ENCODE measurements at places on chromosomes 12 and 14.

DNA sequence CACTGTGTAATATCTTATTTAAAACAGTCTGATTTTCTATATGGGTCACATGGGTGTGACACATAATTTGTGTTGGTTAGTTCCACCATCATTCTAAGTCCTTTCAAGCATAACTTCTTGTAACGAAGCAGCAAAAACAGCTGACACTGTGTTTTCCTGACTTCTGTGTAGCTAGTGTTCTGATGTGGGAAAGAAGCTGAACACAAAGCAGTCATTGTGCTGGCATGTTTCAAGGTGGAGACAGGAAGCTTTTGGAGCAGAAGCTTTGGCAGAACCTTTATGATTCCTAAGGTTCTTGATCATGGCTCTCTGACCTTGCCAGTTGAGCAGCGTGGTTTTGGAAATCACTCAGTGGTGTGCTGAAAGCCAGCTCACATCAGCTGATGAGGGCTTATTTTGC is 351.7 kb upstream of the MDGA2 start:
- H3K4me1 ChIP-seq, result no peaks in the 10 kb centered on the region
- no peaks in the 10 kb centered on the region for H3K27me3 ChIP-seq
- H3K27ac ChIP-seq, result no peak overlapping the region
- no peak overlapping the region for H3K4me3 ChIP-seq

DNA sequence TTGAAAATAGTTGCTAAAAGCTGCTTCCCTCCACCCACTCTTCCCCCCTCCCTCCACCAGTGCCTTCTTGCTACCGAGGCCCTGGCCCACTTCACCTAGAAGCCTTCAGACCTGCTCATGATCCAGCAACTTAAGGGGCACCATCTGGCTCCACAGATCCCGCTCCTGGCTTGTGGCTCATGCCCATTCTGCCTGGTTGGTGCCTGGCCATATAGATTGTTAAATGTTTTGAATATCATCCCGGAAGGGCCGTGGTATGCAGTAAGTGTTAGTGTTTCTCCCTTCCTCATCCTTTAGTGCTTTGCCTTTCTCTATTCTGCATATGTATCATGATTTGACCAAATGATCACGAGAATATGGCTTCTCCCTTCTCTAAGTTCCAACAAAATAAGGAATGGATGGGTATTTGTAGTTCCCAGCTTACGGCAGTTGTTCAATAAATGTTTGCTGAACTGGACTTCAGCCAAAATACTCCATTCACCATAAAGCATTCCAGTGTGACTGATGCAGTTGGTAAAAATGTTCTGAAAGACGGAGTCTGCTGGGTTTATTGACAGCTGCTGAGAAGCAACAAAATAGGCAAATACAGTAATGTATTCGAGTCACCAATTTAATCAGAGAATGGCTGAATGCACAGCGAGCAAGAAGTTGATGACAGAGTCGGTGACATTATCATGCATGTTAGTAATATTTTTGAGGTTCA is 30.7 kb downstream of the GRIP1 start:
- H3K36me3 ChIP-seq, result no peaks in the 10 kb centered on the region
- no peak overlapping the region for H3K4me3 ChIP-seq
- no peak overlapping the region for H3K27ac ChIP-seq
- no peaks in the 10 kb centered on the region for H3K4me1 ChIP-seq
- no peaks in the 10 kb centered on the region for H3K27me3 ChIP-seq

GRCh38 chr12:71602761-71603577 is 60.7 kb downstream of the ZFC3H1 start:
- no peak for DNase-seq
- H3K27me3 ChIP-seq, result no peaks in the 10 kb centered on the region
- H3K4me3 ChIP-seq, result no peak overlapping the region
- no peaks in the 10 kb centered on the region for H3K4me1 ChIP-seq
- no peaks in the 10 kb centered on the region for H3K36me3 ChIP-seq

DNA sequence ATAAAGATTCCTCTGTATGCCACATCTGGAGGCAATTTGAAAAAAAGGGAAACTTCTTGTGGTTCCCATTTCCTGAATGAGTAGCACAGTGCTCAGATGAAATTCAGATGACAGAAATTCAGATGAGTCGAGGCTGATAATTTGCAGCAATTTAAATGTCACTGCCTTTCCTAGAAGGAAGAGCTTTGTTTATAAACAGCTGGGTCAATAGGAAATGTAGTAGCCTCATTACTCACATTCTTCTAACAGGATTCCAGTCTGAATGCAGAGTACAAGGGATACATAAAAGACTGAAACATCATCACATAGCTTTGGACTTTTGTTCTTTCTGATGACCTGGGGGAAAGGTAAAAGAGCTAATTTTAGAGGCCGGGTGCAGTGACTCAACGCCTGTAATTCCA is 11.3 kb upstream of the DACT1 start:
- H3K4me1 ChIP-seq, result peaks cover 2% of the 10 kb centered on the region
- H3K27ac ChIP-seq, result no peak overlapping the region
- H3K27me3 ChIP-seq, result 0 out of 2 replicates have a peak, but pooled peaks cover 2% of the 10 kb centered on the region
- no peak overlapping the region for H3K4me3 ChIP-seq
- H3K36me3 ChIP-seq, result no peaks in the 10 kb centered on the region
- DNase-seq, result no peak

DNA sequence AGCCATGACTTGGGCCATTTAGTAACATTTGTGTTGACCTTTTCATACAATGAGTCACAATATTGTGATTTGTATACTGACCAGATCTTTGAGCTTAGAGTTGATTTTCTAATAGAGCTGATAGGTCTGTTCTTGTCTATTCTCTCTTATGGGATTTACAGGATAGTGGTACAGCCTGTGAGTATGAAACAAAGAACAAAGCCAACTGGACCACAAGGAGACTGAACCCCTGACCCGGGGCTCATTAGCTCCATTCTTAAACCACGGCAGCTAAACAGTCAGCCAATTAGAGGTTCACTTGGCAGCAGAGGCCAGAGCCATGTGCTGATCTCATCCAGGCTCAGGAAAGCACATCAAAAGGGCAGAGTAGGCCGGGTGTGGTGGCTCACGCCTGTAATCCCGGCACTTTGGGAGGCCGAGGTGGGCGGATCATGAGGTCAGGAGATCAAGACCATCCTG is 59.1 kb upstream of the GNPNAT1 start:
- no peaks in the 10 kb centered on the region for H3K27me3 ChIP-seq
- no peaks in the 10 kb centered on the region for H3K36me3 ChIP-seq
- H3K4me3 ChIP-seq, result no peak overlapping the region
- no peak overlapping the region for H3K27ac ChIP-seq
- DNase-seq, result no peak

DNA sequence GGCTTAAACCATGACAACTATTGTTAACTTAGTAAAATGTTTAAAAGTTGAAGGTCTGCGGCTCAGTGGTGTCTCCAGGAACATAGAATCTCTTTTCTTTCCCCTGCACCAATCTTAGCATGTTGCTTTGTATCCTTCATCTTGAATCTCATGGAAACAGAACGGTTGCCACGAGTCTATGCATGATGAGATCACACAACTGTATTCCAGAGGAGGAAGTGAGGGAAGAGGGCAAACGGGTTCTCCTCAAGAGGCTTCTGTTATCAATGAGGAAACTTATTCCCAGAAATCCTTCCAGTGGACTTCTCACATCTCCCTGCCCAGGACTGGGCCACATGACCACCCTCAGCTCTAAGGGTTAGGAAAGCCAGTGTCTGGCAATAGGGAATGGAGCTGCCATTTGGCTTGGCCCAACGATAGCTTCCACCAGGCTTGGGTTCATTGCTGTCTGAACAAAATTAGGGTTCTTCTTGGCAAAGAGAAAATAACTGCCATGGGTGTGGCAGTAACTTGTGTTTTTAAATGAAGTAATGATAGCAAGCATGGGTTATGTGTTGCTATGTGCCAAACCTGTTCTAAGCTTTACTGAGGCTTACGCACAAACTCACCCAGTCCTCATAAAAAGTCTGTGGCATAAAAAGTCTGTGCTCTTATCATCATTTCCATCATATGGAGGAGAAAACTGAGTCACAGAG is 17.4 kb downstream of the PLXNC1 start:
- no peak for DNase-seq
- no peak overlapping the region for H3K4me3 ChIP-seq
- no peaks in the 10 kb centered on the region for H3K36me3 ChIP-seq
- no peak overlapping the region for H3K27ac ChIP-seq

DNA sequence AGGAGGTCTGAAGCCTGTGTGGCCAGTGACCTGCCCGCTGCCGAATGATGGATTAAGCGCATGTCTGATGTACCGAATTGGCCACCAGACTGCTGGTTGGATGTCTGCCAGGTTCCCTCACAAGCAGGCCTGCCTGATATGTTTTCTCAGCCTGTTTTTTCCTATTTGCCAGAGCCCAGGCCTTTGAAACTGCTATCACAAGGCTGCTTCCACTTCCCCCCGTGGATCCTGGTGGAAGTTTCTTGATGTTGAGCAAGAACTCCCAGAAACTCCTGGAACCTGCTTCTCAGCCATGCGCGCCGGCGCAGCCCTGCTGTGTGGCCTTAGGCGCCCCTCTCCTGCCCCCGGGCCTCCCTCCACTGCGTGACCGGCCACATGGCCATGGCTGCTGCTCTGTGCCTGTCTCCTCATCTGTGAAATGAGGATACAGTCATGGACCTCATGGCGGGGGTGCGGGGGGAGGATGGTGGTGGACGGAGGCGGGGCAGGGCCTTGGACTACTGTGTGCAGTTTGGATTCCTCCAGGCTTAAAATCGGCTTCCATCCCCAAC is 56.6 kb downstream of the CALM1 start:
- H3K27me3 ChIP-seq, result no peaks in the 10 kb centered on the region
- DNase-seq, result no peak
- H3K4me3 ChIP-seq, result no peak overlapping the region
- H3K27ac ChIP-seq, result no peak overlapping the region
- no peaks in the 10 kb centered on the region for H3K36me3 ChIP-seq
- H3K4me1 ChIP-seq, result peaks cover 8% of the 10 kb centered on the region

- no peak overlapping the region for H3K27ac ChIP-seq
- DNase-seq, result no peak
- no peak overlapping the region for H3K4me3 ChIP-seq
- no peaks in the 10 kb centered on the region for H3K4me1 ChIP-seq
- no peaks in the 10 kb centered on the region for H3K36me3 ChIP-seq
These were observed 79.2 kb upstream of the CD163 start for GRCh38 chr12:7582796-7583195.

DNA sequence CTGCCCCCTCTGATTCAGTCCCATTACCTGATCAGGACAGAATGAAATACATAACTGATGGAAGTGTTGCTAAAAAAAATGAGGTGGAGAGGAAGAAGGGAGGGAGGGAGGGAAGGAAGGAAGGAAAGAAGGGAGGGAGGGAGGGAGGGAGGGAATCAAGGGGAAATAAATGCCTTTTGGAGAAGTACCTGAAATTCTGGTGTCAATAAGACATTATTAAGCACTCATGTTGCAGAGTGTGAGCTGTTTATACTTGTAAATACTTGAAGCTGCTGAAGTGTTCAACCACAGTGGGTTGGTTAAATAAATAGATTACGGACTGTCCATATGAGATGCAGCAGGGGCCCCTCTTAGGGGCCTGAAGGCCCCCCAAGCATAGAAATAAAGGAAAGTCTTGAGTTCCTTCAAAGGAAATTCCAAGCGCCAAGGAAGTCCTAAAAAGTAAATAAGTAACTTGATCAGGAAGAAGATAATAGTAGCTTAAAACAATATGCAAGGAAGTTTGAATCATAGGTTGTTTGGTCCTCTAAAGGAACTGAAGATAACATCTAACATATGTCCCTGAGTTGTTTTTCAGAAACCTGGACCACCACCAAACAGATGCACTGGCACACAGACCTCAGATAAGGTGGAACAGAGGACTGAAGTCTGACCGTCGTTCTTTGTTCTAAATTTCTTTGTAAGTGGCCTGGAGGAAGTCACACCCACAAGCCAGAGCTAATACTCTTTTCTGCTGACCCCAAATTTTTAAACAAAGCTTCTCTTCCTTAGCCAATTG is 110.8 kb downstream of the SEC23A start:
- no peak overlapping the region for H3K27ac ChIP-seq
- H3K36me3 ChIP-seq, result no peaks in the 10 kb centered on the region
- no peaks in the 10 kb centered on the region for H3K4me1 ChIP-seq

DNA sequence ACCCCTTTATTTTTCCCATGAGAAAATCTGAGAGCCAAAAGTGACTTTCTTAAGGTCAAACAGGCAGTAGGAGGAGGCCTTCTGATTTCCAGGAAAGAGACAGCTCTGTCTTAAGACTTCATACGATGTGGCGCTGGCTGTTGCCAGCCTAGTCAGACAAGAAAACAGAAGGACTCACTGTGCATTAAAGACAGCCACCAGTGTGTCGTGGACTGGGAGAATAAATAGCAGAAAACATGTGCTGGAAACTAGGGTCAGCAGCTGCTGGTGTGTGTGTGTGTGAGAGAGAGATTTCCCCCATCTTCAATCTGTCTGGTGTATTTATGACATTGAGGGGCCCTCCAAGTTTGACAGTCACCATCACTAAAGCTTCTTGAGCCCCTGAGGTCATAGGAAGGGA is 708.6 kb upstream of the TMEM132C start:
- H3K27ac ChIP-seq, result no peak overlapping the region
- no peak overlapping the region for H3K4me3 ChIP-seq
- no peaks in the 10 kb centered on the region for H3K36me3 ChIP-seq
- no peaks in the 10 kb centered on the region for H3K27me3 ChIP-seq
- DNase-seq, result no peak
- no peaks in the 10 kb centered on the region for H3K4me1 ChIP-seq

DNA sequence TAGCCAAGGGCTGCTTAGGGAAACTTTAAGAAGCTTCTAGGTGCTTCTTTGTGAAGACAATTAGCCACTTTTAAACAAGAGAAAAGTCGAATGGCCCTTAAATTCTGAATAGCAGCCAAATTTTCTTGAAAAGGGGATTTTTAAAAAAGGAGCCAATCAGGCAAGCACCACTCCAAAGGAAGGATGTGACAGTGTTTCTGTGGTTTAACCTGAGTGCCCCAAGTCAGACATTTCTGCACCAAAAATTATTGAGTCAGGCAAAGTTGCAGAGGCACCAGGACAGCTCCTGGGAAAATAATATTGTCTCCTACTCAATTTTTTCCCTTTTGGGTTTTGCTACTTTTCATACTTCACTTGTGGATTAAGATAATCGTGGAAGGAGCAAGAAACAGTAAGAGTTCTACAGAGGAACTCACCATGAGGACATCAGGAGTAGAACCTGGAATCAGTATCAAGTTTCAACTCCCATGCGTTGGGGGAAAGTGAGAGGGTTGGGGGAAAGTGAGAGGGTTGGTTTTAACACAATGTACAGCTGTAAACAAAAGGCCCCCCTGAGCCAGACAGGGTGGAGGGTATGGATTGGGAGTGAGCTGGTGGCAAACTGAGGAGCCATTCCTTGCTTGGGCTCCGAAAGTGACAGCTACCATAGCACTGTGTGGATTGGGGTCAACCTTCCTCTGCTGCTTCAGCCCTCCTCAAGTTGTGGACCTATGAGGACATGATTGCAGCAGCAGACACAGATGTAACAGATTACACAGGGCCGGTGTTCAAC is 90.8 kb downstream of the SLC38A1 start:
- no peak for DNase-seq
- no peaks in the 10 kb centered on the region for H3K36me3 ChIP-seq
- no peak overlapping the region for H3K27ac ChIP-seq
- no peaks in the 10 kb centered on the region for H3K27me3 ChIP-seq
- H3K4me1 ChIP-seq, result no peaks in the 10 kb centered on the region

DNA sequence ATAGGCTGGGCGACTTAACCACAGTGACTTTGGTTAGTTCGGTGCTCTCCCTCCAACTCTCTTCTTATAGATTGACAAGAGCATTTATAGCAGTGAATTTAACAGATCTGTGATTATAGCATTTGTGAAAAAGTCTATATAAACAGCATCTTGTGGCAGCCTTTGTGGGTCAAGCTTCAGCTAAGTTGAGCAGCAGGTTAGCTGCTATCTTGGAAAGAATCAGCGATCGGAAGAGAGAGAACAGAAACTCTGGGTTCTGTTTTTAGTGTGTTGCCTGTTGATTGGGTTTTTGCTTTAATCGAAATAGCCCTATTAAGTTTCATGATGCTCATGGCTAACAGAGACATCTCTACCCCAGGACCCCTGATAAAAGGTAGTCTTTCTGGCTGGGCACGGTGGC is 20.2 kb downstream of the EVL start:
- no peaks in the 10 kb centered on the region for H3K4me1 ChIP-seq
- no peak for DNase-seq
- H3K27me3 ChIP-seq, result no peaks in the 10 kb centered on the region
- no peak overlapping the region for H3K27ac ChIP-seq
